ENCODE measurements at places on chromosomes 13 and 19.

DNA sequence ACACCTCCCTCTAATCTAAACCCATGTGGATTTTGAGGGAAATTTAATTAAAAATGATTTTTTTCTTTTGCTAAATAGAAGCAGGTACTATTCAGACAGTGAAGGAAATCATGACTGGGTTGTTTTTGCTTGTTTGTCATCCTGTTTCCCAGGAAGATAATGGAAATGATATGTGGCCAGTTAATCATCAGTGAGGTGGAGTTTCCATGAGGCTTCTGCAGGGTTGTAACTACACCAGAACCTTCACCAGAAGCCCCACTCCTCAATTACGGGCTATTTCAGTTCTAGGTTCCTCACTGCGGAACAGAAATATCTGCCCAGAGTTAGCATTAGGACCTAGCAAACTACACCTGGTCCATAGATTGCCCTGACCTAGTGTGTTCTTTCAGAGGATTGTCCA is 394.0 kb downstream of the DLEU7 start:
- no peak for DNase-seq

- no peak for DNase-seq
Measured at GRCh38 chr19:46124638-46125115, at the start of gene IGFL3. Gene IGFL3, minus strand, starts transcription at chr19:46124688. Its CDS starts 39 bp downstream, at chr19:46124649.

DNA sequence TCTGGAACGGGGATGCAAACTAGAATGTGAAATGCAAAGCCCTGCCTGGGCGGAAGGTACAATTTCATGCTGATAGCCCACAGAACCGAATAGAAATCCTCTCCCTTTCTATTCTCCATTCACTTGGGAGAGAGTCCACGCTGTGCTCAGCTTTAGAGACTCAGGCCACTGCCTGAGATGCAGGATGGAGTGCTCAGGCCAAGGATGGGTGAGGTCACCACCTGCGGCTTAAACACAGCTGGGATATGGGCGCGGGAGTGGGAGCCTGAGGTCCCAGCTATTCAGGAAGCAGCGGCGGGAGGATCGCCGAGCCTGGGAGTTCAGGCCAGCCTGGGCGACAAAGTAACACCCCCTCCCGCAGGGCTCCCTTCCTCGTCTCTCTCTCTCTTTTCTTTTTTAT is 446 bp upstream of the ZNF83 start:
- DNase-seq: no peak

DNA sequence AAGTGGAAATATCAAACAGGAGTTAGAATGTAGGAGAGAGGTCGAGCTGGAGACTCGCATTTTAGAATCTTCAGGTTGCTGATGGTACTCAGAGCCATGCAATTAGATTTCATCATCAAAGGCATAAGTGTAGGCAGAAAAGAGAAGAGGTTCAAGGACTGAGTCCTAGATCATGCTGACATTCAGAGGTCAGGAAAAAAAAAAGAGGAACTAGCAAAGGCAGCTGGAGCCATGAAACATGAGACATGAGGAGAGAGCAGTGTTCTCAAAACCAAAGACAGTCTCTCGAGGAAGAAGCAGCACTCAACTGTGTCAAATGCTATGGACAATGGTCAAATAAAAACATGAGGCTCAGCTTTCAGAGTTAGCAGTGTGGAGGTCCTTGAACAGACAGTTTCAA is 12.4 kb upstream of the TPP2 start:
- no peak for DNase-seq

- DNase-seq: no peak
Measured at GRCh38 chr13:39378306-39378705, 224.7 kb downstream of the LHFPL6 start.

- DNase-seq: no peak
Measured at GRCh38 chr19:42693760-42694350, 46.4 kb downstream of the PSG3 start.

All from pancreas (tissue), 10 donors.